Upper lobe of left lung (tissue), 6 donors: ENCODE measurements at places on chromosomes 1 and 21.
A peak's percentile ranks its signal among the peaks of the same experiment; 100 is the strongest.

DNA sequence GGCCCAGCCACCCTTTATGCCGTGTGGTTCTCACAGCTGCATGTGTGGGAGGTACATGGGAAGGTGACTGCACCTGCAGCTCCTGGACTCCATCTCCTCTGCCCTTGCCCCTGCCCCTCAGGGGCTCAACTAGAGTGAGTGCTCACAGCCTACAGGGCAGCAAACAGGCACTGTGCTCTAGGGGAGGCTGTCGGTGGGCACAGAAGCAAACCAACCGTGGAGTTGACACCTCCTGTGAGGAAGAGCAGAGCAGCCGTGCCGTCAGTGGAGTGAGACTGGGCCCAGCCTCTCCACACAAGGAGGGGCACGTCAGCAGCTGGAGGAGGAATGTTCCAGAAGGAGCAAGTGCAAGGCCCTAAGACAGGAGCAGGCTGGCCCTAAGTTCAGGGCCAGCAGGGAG, 32.7 kb downstream of the BMP8A start:
- no peak for DNase-seq

- no peak for DNase-seq
Measured at GRCh38 chr1:119453021-119453420, 38.1 kb downstream of the HSD3B2 start.

DNA sequence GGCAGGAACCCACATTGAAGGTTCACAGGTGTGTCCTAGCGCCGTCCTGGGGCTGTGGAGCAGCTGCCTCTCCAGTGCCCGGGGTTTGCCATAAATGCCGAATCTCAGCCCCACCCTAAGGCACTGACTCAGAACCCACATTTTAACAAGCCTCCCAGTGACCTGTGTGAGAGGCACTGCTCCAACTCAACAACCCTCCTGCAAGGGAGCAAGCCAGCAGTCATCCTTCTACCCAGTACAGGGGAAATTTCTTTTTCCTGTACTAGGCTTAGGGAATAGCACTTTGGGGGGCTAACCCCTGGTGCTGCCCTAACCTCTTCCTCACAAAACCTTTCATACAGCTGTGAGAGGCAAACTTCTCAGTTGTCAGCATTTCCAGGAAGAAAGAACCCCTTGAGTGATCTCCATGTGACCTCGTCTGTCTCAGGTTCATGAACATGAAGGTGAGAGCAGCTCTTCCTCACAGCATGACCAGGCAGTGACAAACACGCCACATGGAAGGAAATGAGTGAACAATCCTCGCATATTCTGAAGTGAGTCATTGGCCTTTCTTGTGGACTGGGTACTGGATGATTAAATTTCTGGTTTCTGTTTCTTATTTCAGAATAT, 11.4 kb upstream of the BCAR3 start:
- no peak for DNase-seq

GRCh38 chr1:27367160-27367650, 444 bp upstream of the MAP3K6 start:
- no peak for DNase-seq

- DNase-seq = peak; percentile 91
Measured at GRCh38 chr1:33008051-33008914, 28.4 kb downstream of the AK2 start.

GRCh38 chr1:9338397-9339246, 45.9 kb downstream of the SPSB1 start:
- DNase-seq = peak; percentile 61

DNA sequence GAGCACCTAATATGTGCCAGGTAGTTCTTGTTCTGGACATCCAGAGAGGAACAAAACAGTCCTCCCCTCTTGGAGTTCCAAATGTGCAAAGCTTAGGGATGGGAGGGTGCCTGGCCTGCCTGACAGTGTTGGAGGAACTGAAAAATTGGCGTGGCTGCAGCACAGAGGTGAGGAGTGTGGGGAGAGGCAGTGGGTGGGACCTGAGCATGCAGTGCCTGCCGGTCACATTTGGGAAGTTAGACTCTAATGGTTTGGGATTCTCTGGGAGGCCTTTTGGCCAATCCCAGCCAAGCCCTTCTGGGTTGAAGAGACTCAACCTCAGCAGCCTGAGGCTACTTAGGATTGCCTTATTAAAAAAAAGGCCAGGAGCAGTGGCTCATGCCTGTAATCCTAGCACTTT, 2.3 kb upstream of the TCEA3 start:
- DNase-seq = no peak

- DNase-seq = no peak
Measured at GRCh38 chr1:54297596-54298283, 97.8 kb downstream of the MRPL37 start.

DNA sequence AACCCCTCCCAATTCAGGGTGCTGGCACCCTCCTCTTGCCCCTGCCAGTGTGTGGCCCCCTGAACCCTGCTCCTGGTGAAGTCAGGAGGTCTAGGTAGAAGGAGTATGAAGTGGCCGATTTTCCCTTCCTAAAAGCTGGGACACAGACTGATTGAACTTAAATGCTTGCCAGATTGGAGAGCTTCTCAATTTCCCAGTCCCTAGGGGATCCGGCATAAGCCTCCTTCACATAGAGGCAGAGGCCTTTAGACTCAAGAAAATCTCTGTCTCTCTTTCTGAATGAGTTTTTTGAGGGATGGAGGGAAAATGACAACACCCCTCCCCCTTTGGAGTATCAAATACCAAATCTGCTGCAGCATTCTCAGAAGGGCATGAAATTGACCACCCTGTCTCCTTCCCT, 51.5 kb downstream of the SYT2 start:
- no peak for DNase-seq

GRCh38 chr1:11736746-11737639, 1.1 kb downstream of the AGTRAP start:
- DNase-seq = peak; percentile 51

DNA sequence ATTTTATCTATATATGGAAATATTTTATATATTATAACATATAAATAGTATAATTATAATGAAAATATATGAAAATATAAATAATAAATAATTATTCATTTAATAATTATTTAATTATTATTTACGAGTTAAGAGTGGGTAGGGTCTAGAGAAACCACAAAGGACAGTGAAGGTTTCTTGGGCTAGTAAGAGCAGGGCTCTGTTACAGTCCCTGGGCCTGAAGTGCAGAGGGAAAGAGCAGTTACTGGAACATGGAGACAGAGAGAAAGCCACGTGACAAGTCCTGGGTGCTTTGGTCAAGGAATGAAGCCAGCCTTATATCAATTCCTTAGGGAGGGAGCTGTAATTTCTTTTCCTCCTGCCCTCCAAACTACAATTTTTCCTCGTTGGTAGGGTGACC, 117.2 kb upstream of the OLIG2 start:
- DNase-seq = no peak

- no peak for DNase-seq
Measured at GRCh38 chr1:37243368-37244082, 209.2 kb upstream of the GRIK3 start.

- DNase-seq = no peak
Measured at GRCh38 chr1:156276966-156277381, 5.7 kb downstream of the SMG5 start.

- peak; percentile 89 for DNase-seq
Measured at GRCh38 chr21:38831526-38832467, 26.1 kb downstream of the ETS2 start.

DNA sequence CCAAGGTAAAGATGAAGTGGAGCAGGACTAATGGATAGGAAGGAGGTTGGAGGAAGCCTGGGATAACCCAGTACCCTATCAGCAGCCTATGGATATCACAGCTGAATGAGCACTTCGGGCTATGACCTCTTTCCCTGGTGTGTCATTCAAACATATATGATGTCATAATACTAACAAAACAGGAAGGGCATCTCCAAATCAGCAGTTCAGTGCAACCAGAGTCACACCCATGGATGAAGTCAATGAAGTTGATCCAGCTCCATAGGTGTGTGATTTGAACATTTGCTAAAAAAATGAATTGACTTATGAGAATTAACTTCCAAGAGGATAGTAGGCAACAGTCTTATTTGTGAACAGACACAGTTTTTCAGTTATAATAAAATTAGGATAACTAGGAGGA, 1.7 kb upstream of the C1orf116 start:
- no peak for DNase-seq

DNA sequence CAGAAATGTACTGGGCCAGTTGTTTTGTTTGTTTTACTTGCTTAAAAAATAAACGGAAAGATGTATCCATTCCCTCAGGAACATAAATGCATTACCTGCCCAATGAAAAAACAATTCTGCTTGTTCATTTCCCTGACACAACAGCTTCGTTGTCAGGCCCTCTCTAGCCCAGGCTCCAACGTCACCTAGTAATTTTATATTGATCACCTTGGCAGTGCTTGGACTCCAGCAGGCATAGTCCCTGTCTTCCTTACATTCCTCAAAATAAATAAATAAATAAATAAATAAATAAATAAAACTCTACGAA, 1.2 kb downstream of the CEP170 start:
- DNase-seq = no peak

DNA sequence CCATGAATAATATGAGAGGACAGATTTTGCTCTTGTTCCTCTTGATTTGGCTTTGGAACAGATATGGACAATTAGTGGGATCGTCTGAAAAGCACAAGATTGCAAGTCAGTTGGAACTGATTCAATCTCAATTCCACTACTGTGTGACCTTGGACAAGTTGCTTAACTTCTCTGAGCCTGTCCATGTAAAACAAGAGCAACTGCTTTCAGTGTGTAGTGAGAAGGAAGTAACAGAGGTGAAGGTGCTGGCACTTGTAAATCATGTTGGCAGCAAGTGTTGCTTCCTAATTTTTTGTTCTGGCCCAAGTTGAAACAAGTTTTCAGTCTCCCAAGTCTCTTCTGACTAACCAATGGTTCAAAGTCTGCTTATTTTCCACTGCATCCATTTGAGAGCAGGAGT, 15.3 kb downstream of the INKA2 start:
- DNase-seq = no peak

DNA sequence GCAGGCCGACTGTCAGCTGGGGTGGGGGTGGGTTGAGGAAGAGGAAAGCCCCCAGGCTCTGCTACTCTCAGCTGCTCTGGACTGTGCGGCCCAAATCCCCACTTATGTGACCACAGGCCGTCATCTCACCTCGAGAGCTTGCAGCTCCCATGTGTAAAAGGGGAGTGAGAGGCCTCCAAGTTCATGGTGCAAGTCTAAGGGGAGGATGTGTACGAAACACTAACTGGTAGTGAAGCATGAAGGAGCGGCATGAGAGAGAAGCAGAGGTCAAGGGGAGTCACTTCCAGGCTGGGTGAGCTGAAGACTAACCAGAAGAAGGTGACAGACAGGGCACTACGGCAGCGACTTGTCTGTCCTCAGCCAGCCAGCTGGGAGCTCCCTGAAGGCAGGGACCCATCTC, 43.8 kb downstream of the GLIS1 start:
- no peak for DNase-seq

DNA sequence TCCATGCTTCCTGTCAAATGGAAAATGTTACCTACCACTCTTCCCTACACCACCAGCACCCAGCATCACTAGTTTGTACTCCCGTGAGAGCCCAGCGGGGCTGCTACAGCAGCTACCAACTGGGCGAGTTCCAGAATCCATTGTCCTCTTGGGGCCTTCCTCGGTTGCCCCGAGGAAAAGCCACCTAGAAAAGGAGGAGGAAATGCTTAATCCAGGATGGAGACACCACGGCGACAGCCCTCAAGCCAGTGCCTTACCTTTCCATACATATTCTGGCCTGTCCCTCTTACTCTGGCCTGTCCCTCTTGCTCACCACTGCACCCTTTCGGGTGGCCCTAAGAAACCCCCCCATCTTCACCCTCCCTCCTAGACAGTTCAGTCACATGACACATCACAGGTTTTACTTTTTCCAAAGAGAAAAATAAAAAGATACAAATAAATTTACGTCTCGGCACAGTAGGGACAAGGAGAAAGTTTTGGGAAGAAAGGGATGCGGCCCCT, 478 bp downstream of the RIT1 start:
- DNase-seq = no peak

GRCh38 chr1:60133848-60134247, 60.3 kb upstream of the C1orf87 start:
- peak; percentile 51 for DNase-seq

GRCh38 chr1:247493106-247493505, 35.2 kb upstream of the OR2B11 start:
- DNase-seq = no peak

GRCh38 chr1:40877698-40878097, 15.5 kb upstream of the CITED4 start:
- DNase-seq = peak; percentile 53

GRCh38 chr21:40568807-40569206, 278.2 kb downstream of the DSCAM start:
- DNase-seq = no peak

DNA sequence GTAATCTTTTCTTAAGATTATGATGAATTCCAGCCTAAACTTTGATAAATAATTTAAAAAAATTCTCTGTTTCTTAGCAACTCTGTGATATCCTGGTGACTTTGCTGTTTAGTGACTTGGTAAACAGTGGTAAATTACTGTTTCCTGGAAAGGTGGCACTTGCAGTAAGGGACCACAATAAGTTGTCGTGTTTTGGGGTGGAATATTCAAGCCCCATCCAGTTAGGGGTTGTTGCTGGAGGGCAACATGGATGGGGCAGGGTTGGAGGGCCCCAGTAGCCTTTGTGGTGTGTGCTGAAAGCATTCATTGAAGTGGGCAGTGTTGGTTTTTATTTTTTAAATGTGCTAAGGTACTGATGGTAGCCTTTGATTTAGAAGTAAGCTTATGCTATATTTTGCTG, 30.3 kb downstream of the PRDM2 start:
- DNase-seq = no peak
